ENCODE measurements at places on chromosomes 5 and 9.
A peak's percentile ranks its signal among the peaks of the same experiment; 100 is the strongest.

DNA sequence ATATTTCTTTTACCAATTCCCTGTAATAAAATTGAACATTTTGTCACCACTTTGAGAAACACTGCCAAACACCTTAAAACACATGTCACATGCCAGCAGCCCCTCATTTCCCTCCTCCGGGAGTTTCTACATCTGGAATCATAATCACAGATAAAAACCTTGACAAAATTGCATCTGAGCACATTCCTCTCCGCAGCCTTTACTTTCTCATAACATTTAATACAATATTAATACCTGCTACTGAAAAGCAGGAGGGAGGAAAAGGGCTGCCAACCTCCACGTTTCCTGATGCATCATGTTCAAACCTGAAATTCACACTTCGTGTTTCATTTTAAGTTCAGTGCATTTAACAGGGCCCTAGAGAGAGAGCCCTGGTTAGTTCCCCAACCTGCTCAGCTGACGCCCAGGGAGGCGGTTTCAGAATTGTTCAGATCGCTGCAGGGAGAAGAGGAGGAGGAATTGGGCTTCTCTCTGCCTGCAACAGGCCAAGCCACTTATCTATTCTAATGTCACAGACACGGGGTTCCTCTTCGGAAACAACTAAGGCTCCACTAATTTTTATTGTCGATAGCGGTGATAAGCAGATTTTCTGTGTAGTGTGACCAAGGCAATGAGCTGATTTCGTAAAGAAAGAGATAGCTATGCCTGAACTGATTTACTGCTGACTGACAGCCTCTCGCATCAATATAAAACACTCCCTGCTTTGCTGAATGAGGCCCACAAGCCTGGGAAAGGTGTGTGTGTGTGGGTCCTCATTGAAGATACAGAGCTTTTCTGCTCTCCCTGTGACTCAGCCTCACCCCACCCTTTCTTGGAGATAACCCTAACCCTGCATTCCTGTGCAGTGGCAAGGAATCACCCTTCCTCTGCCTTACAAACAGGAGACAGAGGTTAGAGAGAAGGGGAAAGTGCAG lies 4.9 kb upstream of the LHX2 start:
- peak; percentile 7 for DNase-seq

GRCh38 chr9:94812343-94812742 lies 85.8 kb downstream of the AOPEP start:
- DNase-seq = no peak

GRCh38 chr5:150397146-150397781 lies 15.4 kb downstream of the CD74 start:
- DNase-seq = no peak

DNA sequence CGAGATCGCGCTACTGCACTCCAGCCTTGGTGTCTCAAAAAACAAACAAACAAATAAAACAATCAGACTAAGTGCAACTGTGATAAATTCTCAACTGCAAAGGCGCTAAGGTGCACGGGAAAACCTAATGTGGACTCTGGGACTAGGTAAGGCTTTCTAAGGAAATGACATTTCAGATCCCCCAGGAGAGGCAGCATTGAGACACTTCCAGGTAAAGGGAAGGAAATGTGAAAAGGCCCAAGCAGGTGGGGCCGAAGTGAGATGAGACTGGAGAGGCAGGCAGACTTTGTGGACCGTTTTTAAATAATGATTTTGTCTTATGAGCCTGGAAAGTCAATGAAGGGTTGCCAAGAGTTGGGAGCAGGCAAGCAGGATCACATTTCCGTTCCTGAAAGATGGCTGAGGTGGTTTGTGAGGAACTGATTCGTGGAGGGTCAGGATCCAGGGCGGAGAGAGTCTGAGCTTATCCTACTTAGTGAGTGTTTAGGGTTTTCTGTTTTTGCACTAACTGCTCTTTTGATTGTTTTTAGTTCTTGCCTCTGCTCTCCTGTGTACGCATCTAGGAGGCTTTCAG lies 2.0 kb upstream of the APBA1 start:
- no peak for DNase-seq

All from spinal cord (tissue), 10 donors.